Esophagus squamous epithelium (tissue), 5 donors: ENCODE measurements at places on chromosomes 11 and 22.

GRCh38 chr11:67606093-67606491, 644 bp upstream of the NDUFV1 start:
- DNase-seq: no peak

DNA sequence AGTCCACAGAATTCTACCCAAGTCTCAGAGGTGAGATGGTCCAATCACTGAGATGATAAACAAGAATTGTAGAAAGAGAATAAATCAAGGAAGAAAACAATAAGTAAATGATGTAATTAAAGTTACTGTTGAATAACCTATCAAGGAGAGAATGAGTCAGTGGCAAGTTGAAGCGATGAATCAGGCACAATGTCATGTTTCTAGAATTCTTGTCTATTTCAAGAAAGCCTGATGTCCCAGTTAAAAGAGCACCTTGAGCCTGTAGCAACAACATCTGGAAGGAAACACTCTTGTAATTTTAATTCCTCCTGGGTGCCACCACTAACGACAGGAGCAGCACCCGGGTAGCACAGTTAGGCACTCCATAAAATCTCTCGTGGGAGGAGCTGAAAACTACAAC, 67.9 kb upstream of the SLC35C1 start:
- DNase-seq: no peak

- no peak for DNase-seq
Observed at GRCh38 chr11:7488681-7489080, 3.4 kb downstream of the OLFML1 start.

- no peak for DNase-seq
Observed at GRCh38 chr11:119832202-119832935, 103.4 kb upstream of the NECTIN1 start.

GRCh38 chr22:28833276-28833923, 33.0 kb upstream of the XBP1 start:
- DNase-seq: no peak

- no peak for DNase-seq
Observed at GRCh38 chr11:100705447-100705846, 18.4 kb downstream of the ARHGAP42 start.

- DNase-seq: no peak
Observed at GRCh38 chr11:131544591-131544990, 174.2 kb downstream of the NTM start.

- no peak for DNase-seq
Observed at GRCh38 chr11:6968816-6969215, 42.6 kb downstream of the ZNF215 start.

GRCh38 chr11:130211144-130211543, 51.6 kb downstream of the ST14 start:
- DNase-seq: no peak

DNA sequence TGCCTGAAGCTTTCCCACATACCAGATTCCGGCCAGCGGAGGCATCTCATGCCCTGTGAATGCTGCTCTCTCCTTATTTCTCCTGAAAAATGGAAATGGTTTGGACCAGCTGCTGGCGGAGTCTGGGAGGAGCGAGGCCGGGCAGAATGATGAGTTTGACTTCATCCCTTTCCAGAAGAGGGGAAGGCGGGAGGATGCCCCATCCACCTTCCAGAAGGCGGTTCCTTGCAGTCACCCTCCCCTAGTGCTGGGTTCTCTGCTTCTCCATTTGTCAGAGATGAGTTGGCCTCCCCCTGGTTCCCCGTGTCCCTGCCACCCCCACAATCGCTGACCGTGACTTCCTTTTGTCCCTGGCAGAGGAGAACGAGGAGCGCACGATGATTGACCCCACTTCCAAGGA, 75.6 kb downstream of the PARVB start:
- DNase-seq: no peak

GRCh38 chr11:1461826-1462697, 24.5 kb downstream of the MOB2 start:
- no peak for DNase-seq

DNA sequence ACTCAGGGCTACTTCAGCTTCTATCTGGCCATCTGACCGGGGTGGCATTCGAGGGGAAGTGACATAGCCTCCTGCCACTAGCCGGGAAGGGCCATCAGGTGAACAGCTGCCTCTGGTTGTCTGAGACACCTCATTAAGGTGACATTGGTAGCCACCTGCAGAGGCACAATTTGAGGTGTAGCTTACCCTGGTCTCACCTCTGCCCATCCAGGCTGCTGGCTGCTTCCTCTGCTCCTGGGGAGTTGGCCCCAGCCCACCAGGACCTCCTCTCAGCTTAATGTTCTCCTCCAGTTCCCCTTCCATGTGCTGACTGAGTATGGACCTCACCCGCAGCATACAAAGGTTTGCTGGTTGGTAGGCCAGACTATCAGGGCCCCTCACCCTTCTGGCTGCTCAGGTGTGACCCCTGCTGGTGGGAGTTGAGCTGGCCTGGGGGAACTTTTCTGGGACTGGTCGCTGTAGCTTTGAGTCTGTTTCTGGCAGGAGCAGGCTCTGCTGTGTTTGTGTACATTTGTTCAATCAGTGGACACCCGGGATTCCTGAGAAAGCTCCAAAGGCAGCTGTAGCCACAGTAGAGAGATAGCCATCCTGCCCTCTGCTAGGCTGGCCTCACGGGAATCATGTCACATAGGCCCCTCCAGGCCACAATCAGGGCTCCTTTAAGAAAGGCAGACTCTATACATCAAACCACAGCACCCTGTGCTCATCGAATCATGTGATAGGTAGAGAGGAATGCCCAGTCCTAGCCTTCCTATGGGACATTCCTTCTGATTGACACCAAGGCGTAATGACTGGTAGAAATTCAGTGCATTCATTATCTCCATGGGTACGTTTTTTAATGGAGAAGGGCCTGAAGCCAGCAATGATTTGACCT, 295.1 kb upstream of the PLET1 start:
- DNase-seq: no peak

GRCh38 chr22:47851586-47851985, 1089.1 kb downstream of the TBC1D22A start:
- DNase-seq: no peak

DNA sequence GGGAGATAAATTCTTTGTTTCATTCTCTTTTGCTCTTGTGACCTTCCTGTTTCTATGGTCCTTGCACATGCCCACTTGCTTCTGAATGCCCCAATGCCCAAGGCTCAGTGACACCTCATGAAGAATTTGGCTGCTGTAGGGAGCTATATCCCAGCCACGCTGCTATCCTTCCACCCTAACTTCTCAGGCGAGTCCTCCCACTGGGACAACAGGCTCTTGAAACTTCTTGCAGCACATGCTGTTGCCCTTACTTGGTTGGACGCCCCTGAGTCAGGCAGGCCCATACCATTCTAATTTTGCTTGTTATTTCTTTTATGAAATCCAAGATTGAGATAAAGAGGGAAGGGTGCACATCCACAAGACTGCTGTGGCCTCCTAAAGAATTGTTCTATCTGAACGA, 57.6 kb upstream of the BLID start:
- no peak for DNase-seq

GRCh38 chr11:65833297-65834030, at the start of gene SNX32:
Gene SNX32 (plus strand): TSS chr11:65833963. CDS start chr11:65834066, 103 bp downstream.
- DNase-seq: peak; percentile 71

GRCh38 chr11:21485426-21485825, 707.5 kb upstream of the ANO5 start:
- DNase-seq: no peak

- no peak for DNase-seq
Observed at GRCh38 chr11:132068556-132068955, 698.1 kb downstream of the NTM start.

DNA sequence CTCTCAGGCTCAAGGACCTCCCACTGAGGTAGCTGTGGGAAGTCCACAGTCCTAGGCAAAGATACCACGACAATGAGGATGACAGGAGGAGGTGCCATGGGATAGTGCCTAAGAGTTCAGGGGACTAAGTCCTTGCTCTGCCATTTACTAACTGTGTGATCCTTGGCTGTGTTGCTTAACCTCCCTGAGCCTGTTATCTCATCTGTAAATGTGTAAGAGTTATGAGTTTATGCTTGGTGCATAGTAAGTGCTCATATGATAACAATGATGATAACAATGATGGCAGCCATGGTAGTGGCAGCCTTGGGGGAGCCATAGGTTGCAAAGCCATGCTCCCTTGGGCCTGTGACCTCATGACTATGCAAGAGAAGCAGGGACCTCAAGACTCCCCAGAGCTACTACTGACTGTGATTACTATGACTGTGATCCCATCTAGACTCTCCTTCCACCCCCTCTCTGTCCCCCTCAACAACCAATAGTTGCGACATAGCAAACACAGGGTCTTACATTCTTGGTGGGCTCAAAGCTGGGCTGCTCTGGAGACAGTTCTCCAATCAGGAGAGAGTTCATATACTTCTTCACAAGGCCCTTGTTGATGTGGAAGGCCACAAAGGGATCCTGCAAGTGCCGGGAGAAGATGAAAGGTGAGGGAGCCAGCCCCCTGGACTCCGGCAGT, 3.9 kb downstream of the FADS1 start:
- DNase-seq: no peak

- DNase-seq: no peak
Observed at GRCh38 chr11:88188251-88188931, 13.1 kb upstream of the RAB38 start.

- DNase-seq: no peak
Observed at GRCh38 chr22:19879246-19879570, 24.5 kb upstream of the GNB1L start.

GRCh38 chr11:71364176-71364671, 84.0 kb downstream of the DHCR7 start:
- no peak for DNase-seq

- no peak for DNase-seq
Observed at GRCh38 chr22:45124176-45124847, 39.4 kb upstream of the NUP50 start.

DNA sequence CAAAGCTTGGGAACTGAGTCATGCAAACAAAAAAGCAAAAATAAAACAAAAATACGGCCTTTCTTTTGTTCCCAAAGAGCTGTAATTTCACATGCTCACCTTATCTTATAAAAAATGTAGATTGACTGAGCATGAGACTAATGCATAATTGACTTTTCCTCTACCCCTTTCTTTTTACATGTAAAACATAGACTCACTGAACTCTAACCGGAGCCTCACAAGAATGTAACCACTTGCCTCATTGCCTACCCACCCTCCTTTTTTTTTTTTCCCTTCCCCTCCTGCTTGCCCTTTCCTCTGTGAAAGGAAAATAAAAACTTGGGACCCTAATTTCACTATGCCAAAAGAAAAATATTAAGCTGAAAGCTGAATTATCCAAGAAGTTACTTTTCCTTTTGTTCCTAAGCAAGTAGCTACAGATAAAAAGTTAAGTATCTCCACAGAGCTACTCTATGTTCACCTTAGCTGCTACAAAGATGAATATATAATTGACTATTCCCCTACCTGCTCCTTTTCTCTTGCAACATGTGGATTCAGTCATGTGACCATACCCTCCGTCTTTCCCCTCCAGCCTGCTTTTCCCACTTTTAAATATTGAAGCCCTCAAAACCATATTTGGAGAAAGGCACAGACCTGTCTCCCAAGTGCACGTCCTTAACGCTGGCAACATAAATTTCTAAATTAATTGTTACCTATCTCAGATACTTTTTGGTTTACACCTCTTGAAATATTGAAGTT, 39.6 kb upstream of the WEE1 start:
- no peak for DNase-seq
